ENCODE measurements at places on chromosomes 3 and 15.

GRCh38 chr3:138477120-138477519 lies 42.7 kb downstream of the ESYT3 start:
- no peak for DNase-seq

GRCh38 chr15:90271459-90272166 lies 6.1 kb downstream of the NGRN start:
- no peak for DNase-seq

- DNase-seq: no peak
Measured at GRCh38 chr15:98842973-98843285, 164.7 kb downstream of the PGPEP1L start.

DNA sequence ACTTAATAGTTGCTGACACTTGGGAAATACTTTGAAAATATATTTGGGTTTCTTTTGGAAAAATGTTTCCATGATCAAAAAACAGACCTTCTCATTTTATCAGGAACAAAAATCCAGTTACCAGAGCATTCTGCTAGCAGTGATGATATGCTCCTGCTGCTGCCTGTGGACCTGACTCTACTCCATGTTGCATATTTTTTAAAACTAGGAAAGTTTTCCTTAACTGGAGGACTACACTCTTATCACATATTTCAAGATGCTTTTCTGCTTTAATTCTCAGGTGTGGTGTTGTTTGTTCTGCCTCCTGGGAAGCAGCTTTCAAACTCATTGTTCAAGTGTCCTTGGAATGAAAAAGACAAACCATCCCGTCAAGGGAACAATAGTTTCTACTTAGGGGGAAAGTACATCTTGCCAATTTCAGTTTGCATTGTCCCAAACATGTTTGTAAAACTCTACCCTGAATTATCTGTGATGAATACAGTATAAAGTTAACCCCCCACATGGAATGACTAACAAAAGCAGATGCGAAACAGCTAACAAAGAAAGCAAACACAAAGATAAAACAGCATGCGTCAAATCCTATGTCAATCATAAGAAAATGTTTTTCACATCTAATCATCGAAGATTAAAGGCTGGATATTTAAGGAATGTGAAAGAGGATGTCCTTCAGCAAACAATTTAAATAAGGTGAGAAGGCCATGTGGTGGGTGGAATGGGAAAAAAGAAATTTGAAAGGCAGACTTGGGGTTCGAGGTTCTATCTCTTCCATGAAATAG lies 40.1 kb upstream of the PSMD6 start:
- no peak for DNase-seq

DNA sequence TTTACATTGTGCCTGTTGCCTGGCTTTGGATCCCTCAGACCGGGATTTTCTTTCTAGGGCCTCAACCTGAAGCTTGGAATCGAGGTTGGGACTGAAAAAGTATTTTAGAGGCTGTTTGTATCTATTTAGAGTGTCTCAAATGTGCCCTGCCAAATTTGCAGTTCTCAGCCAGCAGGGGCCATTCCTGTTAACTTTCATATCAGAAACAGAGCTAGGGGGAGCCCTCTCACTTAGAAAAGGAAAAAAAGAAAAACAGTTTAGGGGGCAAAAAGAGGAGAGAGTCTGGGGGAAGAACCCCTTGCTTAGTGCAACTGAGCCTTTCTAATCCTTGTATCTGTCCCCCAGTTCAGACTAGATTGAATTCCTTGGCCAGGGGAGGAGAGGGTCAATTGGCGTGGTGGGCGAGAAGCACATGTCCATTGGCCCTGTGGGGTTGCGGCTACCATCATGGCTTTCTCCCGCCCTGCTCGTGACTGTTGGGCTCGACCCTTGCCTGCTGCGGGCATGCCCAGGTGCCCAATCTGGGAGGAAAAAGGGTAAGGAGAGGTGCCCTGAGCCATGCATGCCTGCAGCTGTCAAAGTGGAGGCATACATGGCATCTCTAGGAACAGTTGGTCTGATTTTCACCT lies 101.6 kb downstream of the CFAP44 start:
- DNase-seq: no peak

DNA sequence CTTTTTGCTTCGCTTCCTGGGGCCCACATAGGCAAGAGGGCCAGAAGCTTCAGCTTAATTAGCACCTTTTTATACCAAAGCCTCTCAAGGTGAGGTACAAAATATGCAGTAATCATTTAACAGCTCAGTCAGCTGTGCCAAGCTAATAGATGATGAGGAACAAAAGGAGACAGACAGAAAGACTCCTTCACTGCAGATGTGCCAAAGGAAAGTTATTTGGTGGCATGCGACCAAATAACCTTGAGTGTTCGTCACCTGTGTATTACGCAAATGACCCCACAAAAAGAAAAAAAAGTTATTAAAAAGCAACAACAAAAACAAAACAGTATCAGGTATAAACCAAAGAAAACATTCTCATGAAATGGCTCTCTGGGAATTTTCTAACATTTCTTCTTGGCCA lies 325.8 kb upstream of the IGF1R start:
- DNase-seq: no peak

DNA sequence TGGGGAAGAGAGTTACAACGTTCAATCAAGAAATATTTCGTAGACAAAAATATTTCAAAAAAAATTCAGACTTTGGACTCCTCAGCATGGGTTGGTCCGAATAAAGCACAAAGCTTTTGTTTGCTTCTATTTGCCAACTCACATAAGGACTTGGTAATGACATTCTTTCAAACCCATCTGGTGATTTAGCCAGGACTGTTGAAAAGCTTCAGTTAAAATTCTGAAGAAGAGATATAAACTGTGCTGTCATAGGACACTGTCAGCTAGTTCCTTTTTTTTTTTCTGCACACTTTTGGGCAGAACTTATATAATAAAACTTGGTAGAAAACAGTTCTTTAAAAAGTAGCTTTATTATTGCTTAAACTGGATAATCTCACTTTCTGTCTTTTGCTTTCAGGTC lies 660.8 kb upstream of the SGO1 start:
- DNase-seq: no peak

GRCh38 chr15:41634072-41634626 lies 26.1 kb upstream of the MGA start:
- no peak for DNase-seq

GRCh38 chr15:44068347-44068746 lies 126.7 kb downstream of the FRMD5 start:
- DNase-seq: no peak

GRCh38 chr3:11381141-11381540 lies 108.9 kb downstream of the ATG7 start:
- DNase-seq: no peak

GRCh38 chr3:149415484-149415883 lies 38.0 kb upstream of the TM4SF1 start:
- DNase-seq: no peak

DNA sequence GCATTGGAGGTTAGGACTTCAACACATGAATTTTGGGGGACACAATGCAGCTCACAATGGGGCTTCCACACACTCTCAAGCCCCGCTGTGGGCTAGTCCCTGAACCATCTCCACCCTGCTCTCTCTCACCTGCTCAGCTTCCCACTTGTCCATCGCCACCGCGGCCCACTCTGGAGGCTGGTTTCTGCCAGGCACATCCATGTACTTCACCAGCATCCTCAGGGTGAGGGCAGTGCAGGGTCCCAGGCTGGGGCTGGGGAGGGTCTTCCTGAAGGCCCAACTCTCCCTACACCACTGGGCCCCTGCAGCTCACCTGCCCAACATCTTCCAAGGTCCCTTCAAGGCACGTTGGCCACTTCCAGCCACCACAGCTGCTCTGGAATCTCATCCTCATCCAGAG lies 46.4 kb downstream of the KLF15 start:
- DNase-seq: no peak

- no peak for DNase-seq
Measured at GRCh38 chr3:58535531-58536500, 1.2 kb downstream of the ACOX2 start.

DNA sequence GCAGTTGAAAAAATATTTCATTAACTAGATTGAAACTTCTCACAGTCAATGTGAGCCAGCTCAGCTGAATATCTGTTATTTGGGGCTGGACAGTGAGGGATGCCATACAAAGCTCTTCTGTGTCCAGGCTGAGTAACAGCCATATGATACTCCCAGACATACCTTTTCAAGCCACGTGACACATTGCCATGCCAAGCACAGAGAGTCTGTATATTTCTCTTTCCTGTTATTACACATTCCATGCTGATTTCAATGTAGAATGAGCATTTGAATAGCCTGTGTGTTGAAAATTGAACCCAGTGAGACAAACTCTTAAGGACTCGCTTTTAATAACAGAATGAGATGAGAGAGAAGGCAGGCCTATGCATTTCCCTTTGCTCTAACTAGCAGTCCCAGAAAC lies 334.7 kb upstream of the RASGRP1 start:
- DNase-seq: no peak

GRCh38 chr3:46853441-46854415 lies 9.5 kb downstream of the MYL3 start:
- DNase-seq: no peak

- DNase-seq: no peak
Measured at GRCh38 chr3:98600412-98601095, 7.1 kb upstream of the CPOX start.

DNA sequence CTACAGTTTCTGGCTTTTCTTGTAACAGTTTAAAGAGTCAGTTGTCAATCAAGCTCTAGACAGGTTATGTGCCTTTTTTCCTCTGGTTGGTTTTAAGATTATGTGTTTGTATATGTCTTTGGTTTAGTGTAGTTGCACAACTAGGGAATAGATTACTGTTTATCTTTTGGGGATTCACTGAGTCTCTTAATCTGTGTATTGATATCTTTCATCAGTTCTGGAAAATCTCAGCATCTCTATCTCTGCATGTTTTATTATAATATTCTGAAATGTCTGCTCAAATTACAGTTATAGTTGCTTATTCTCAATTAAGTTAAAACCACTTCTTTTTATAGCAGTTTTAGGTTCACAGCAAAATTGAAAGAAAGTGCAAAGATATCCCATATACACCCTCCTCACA lies 14.3 kb downstream of the DUT start:
- no peak for DNase-seq

- DNase-seq: no peak
Measured at GRCh38 chr3:45513041-45513440, 81.5 kb upstream of the LIMD1 start.

DNA sequence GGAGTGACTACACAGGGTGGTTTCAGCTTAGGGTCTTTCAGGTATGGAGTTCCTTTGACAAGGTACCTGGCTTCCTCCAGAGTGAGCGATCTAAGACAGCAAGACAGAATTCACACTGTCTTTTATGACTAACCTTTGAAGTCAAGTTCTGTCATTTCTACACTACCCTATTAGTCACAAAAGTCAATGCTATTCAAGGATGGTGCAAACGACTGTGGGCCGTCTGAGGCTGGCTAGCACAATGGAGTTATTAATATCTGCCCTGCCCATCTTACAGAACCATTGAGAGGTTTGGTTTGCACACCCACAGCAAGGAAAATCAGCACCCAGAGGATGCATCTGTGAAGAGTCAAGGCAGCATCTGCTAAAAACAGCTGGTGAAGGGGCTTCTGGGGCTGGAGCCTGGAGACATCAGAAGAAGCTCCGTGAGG lies 62.9 kb upstream of the XCR1 start:
- DNase-seq: no peak

- DNase-seq: no peak
Measured at GRCh38 chr15:42385206-42385979, 26.1 kb downstream of the CAPN3 start.

- DNase-seq: no peak
Measured at GRCh38 chr15:62067448-62068044, 769 bp downstream of the C2CD4A start.

GRCh38 chr15:50906954-50907600 lies 1.4 kb upstream of the AP4E1 start:
- peak; percentile 43 for DNase-seq

GRCh38 chr3:183260167-183260904 lies 7.3 kb downstream of the B3GNT5 start:
- DNase-seq: no peak

- no peak for DNase-seq
Measured at GRCh38 chr15:88661761-88662556, 23.1 kb downstream of the ISG20 start.

GRCh38 chr15:90471769-90472168 lies 58.0 kb upstream of the CRTC3 start:
- no peak for DNase-seq

DNA sequence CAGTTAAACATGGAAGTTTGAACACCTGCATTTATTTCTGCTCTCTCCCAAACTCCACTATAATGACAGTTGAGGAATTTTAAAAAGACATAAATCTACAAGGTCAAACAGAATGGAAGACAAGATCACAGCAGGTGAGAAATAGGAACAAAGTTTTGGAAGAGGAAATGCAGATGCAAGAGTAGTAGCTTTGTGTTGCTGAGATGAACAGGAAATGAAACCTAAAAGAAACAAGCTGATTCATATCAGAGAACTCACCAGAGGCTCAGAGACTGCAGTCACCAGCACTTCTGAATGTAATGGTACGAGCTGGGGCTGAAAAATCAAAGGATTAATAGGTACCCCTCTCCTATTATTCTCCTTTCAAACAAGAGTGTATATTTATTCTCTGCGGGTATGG lies 459.9 kb downstream of the RAP2B start:
- no peak for DNase-seq

DNA sequence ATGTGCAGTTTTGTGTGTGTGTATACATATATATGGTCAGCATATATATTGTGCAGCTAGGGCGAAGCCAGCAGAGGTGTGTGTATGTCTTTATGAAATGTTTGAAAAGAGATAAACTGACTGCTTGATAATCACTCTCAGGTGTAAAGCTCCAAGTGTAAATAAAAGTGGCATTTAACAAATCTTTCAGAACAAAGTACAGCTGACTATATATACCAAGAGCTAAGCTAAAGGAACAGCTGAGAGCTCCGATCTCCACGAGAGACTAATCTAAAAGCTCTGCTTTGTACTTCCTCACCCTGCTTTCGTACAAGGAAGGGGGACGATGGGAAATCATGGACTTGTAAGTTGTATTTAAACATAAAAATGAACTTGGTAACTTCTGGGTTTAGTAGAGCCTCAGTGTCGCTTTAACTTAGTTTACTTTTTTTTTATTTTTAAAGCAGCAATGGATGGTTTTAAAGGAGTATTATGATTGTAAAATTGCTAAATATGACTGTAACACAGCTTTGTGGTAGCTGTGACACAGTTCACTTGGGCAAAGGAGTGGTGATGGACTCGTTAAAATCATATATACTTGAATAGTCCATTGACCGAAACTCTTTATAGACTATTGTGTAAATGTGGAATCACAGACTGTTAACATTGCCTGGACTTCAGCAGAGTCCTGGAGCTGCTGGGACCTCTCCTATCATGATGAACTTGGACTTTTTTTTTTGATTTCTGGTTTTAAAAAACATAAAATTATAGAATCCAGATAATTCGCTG lies 11.4 kb upstream of the ITPKA start:
- no peak for DNase-seq

GRCh38 chr3:55974421-55975165 lies 487.5 kb upstream of the WNT5A start:
- DNase-seq: no peak

- DNase-seq: no peak
Measured at GRCh38 chr15:60975952-60976351, 253.2 kb downstream of the RORA start.

- DNase-seq: no peak
Measured at GRCh38 chr15:57505949-57506391, 85.7 kb upstream of the MYZAP start.

GRCh38 chr3:41569632-41570305 lies 370.5 kb downstream of the CTNNB1 start:
- no peak for DNase-seq
